Frontal cortex (tissue), 4 donors: ENCODE measurements at places on chromosomes 4 and X.

- no peak for DNase-seq
Observed at GRCh38 chr4:77062856-77063255, 12.9 kb downstream of the CCNI start.

- no peak for DNase-seq
Observed at GRCh38 chr4:70298051-70298450, 36.7 kb upstream of the CABS1 start.

- DNase-seq, result no peak
Observed at GRCh38 chr4:141713771-141714445, 77.5 kb downstream of the IL15 start.

- no peak for DNase-seq
Observed at GRCh38 chr4:60619531-60620305, 580.4 kb upstream of the ADGRL3 start.
